Right renal cortex interstitium (tissue), 3 donors: ENCODE measurements at places on chromosomes 3 and 15.

GRCh38 chr3:125017406-125017805 lies 38.4 kb downstream of the HEG1 start:
- DNase-seq = no peak

DNA sequence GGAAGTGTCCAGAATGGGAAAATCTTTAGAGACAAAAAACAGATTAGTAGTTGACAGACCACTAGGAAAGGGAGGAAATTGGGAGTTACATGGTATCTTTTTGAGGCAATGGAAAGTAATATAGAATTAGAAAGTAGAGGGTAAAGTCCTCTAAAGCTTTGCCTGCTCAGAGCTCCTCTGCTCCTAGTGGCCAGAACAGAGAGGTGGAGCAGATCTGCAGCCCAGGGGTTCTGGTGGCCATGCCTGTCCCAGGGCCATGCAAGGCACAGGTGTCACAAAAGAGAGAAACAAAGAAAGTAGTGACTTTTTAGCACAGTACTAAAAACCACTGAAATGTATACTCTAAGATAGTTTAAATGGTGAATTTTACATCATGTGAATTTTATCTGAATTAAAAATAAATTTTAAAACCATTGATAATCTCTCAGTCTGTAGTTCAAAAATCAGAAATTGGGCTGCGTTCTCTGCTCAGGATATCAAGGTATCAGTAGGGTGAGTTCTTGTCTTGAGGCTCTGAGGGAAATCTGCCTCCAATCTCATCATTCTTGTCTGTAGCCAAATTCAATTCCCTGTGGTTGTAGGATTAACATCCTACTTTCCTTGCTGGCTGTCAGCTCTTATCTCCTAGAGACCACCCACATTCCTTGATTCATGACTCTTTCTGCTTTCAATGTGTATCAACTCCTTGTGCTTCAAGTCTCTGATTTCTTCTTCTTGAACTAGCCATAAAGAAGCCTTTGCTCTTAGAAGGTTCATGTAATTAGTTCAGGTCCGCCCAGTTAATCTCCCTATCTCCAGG lies 23.6 kb downstream of the PYGO1 start:
- DNase-seq = no peak

GRCh38 chr3:132231633-132232032 lies 85.6 kb upstream of the ACP3 start:
- DNase-seq = no peak

- no peak for DNase-seq
Measured at GRCh38 chr3:4474683-4475490, 7.8 kb upstream of the SUMF1 start.

GRCh38 chr3:179716811-179717210 lies 64.0 kb downstream of the USP13 start:
- DNase-seq = no peak

- no peak for DNase-seq
Measured at GRCh38 chr15:45573961-45574629, 13.1 kb upstream of the BLOC1S6 start.
